Fibroblast of skin of right biceps (primary cell): ENCODE measurements at places on chromosomes 5 and 9.

DNA sequence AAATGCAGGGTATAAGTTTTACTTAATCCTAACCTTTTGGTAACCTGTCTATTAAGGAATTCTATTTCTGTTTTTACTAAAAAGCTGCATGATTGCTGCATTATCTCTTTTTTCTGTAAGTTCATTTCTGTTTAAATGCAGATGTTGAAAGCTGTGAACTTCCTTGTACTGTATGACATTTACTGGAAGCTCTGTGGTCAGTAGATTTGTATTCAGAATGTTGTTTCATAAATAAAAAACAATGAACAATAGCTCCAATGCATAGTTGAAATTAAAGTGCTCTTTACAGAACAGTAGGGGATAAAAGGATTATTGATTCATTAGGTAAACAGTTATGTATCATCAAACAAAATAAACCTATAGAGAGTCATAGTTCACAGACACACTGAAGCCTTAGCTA is 46.5 kb upstream of the FKTN start:
- DNase-seq: no peak

- no peak for DNase-seq
Measured at GRCh38 chr5:39469777-39470415, 45.1 kb upstream of the DAB2 start.

DNA sequence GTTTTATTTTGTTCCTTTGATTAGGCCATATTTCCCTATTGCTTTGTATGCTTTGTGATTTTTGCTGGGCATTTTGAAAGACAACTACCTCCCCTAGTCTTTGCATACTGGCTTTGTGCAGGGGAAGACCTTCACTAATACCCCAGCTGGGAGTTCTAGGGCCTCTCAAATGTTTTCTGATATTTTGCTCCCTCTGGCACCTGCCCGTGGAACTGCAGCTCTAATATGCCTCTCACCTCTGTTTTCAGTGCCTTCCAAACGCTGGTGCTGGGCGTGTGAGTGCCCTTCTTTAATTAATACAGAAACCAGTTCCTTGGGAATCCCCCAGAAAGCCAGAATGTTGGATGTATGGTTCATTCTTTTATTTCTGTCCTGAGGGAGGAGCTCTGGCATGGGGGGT is 204.5 kb downstream of the COMMD10 start:
- DNase-seq: no peak

DNA sequence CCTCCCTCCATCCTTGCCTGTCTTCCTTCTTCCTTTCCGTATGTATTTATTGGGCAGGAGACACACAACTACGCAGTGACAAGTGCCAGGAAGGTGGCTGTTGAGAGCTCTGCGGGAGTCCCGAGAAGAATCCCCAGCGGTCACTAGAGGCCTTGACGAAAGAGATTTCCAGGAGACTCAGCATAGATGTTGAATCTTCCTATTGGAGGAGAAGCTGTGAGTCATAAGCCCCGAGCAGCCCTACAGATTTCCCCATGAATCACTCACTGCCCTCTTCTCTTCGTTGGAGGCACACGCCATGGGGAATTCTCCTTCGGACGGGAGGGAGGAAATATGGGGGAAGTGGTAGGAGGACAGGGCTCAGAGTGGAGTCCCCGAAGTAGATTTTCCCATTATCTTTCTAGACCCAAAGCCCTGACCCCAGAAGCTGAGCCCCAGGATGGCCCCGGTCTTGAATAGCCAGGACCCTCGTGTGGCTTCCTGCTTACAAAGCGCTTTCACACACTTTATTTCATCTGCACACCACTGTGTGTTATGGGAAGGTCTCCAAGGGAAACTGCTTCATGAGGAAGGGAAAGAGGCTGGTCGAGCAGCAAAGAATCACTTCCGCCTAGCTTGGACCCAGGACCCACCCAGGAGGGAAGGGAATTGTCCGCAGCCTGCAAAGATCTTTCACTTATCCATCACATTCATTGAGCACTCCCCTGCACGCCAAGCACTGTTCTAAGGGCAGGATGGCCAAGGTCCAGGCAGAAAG is 12.7 kb downstream of the DUSP1 start:
- peak; percentile 95 for DNase-seq

DNA sequence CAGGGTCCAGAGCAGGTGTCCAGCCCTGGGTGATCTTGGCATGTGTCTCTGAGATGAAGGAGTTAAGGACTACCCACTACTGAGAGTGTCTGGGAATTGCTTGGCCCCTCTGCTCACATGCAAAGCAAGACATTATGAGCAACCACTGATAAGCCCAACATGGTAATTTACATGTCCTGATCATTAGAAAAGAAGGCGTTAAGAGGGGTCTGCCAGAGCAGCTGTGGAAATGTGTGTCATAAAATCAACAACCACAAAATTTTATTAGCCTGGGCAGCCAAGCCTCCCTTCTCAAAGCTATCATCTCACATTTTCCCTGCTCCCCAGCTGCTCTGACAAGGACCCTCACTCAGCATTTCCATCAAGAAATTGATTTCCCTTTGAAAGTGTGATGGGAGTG is 351.0 kb downstream of the SPOCK1 start:
- peak; percentile 27 for DNase-seq

DNA sequence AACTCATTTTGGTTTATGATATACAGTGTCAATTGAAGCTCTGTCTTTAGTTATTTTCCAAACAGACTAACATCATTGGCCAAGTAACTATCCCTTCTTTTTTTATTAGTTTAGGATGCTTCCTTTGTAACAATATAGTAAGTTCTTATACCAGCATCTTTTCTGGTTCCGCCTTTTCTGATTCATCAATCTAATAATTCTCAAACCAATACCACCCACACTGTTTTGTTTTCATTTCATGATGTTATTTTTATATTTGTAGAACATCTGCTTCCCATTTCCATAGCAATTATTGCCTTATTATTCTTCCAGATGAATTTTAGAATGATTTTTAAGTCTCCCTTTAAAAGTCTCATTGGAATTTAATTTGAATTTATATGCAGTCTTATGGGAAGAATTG is 218.1 kb downstream of the RFK start:
- no peak for DNase-seq

DNA sequence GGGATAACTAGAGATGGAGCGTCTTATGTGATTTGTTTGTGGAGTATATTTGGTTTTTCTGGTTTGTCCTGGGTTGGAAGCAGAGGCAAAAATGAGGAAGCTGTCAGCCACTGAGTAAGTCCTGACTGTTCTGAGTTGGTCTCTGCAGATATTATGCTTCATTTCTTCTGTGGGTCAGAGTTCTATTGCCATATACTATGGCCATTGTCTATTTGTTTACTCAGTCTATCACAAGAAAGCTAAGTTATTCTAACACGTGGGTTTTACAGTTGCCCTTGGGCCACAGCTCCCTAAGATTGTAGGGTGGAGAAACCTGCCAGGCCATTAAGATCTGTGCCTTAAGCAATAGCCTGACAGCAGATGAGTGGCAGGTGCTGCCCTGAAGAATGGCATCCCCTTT is 3.0 kb upstream of the CTSV start:
- DNase-seq: no peak

- no peak for DNase-seq
Measured at GRCh38 chr9:114834386-114834785, 28.5 kb upstream of the TNFSF15 start.

- DNase-seq: no peak
Measured at GRCh38 chr5:96064877-96065276, 103.2 kb upstream of the ELL2 start.

GRCh38 chr5:66949066-66949465 is 247.5 kb downstream of the CD180 start:
- no peak for DNase-seq

DNA sequence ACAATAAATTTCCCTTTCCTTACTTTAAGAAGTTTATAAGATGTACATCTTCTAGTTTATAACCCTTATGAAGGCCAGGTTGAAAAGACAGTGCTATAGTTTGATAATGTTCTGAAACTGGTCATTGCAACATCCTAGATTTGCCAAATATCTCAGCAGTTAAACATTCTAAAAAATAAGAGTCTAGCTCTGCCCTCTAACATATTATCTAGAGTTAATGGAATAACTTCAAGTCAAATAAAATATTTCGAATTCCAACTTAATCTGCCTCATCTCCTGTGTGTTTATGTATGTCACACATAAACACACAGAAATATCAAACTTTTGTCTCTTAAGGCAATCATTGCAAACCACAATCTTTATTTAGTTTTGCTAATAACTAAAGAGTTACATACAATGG is 796.6 kb downstream of the TLE1 start:
- DNase-seq: peak; percentile 29

GRCh38 chr5:149223081-149223848 is 48.4 kb upstream of the AFAP1L1 start:
- no peak for DNase-seq

DNA sequence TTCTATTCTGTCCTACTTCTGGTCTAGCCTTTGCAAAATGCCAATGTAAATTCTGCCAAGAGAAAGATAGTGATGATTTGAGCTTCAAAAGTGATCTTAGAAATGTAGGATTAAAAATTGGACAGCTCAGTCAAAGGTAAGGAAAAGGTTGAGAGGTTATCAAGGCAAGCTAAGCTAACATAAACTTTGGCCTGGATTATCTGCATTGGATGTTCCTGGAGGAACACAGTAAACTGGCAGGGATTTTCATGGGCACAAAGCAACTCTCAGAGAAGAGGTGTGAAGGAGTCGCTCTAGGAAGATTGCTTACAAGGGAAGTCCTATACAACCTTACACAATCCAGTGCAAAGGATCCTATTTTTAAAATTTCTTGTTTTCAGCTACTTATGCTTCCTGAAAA is 115.2 kb downstream of the JAKMIP2 start:
- DNase-seq: no peak

DNA sequence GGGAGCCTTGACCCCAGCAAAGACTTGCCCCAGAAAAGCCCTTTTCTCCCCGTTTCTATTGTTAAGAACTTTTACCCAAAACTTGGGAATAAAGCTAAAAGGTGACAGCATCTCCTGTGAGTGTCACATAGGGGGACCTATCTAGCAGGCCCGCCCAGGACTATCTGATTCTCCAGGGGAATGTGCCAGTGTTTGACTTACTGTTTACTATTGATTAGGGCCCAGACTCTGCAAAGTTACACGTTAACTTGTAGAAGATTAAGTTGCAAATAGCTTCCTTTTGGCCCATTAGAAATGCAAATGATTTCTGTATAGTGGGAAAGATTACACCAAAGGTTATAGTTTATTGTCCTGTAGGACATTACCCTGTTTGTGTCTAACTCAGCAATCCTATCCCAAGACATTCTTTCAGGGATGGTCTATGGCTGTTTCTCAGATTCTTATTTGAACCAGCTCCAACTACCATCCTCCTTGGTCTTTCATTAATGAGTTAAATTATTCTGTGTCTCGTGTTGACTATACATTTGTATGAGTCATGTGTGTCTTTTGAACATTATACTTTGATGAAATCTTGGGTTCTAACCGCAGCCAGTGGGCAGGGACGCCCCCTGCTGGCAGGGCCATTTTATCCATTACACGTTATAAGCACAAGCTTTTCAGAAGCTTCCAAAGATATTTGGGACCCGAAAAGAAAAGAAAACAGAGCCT is 60.7 kb downstream of the HRH2 start:
- no peak for DNase-seq

- no peak for DNase-seq
Measured at GRCh38 chr5:57569601-57570000, 87.0 kb upstream of the ACTBL2 start.

DNA sequence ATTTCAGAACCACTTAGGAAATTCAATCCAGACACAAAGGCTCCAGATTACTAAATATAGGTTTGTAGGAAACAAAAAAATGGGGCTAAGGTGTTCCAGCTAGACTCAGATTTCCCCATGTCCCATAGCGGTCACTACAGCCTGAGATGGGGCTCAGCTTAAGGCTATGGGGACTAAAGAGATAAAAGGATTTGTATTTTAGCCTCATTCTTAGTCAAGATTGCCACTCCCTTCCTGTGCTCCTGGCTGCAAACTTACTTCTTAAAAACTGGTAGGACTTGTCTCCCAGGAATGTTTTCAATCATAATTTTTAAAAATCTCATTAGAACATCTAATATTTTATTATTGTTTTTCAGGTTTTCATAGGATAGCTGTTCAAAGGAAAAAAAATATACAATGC is 253.8 kb upstream of the DAB2 start:
- no peak for DNase-seq

- peak; percentile 20 for DNase-seq
Measured at GRCh38 chr5:142929587-142929986, 159.4 kb downstream of the ARHGAP26 start.

DNA sequence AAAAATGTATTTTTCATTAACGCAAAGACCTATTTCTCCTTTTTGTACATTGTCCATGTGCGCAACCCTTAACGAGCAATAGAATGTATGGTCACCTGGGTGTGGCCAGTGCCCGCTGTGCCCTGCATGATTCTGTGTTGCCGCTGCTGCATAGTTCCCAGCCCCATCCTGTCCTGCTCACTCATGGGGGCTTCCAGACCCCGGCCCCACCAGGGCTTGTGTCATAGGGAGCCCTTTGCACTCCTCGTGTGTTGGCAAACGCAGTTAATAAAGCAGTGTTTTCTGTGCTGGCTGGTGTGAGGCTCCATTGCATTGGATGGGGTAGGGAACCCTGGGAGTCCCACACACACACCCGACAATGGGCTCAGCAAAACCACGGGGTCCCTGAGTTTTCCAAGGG is 49.7 kb downstream of the SAR1B start:
- DNase-seq: no peak

GRCh38 chr9:113626735-113627495 is 163.4 kb downstream of the RGS3 start:
- DNase-seq: no peak

DNA sequence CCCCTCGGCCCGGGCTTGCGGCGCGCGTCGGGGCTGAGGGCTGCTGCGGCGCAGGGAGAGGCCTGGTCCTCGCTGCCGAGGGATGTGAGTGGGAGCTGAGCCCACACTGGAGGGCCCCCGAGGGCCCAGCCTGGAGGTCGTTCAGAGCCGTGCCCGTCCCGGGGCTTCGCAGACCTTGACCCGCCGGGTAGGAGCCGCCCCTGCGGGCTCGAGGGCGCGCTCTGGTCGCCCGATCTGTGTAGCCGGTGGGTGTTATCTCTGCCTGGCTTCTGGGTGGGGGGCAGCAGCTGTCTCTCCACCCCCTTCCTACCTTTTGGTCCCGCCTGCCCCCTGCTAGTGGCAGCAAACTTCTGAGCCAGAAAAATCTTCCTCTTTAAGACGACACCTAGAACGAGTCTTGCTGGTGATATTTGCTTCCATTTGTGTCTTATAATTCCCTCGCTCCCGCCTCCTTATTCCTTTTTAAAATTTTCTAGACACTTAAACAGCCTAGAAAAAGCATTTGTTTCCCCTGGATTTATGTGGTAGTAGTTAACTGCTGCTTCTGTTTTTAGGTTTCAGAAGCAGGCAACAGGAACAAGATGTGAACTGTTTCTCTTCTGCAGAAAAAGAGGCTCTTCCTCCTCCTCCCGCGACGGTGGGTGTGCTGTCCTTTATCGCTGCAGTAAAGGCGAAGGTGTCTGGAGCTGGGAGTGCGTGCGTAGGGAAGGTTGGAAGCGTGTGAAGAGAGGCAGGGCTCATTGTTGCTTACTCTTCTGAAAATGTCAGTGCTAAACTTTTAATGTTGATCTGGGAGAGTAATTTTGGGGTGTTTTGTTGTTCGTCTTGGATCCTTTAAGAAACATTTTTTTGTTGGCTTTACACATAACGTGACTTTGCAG is 554 bp downstream of the JAK2 start:
- DNase-seq: peak; percentile 43

- DNase-seq: peak; percentile 39
Measured at GRCh38 chr5:78985725-78986223, 664 bp upstream of the ARSB start.
